ENCODE measurements at places on chromosomes 7 and 10.

DNA sequence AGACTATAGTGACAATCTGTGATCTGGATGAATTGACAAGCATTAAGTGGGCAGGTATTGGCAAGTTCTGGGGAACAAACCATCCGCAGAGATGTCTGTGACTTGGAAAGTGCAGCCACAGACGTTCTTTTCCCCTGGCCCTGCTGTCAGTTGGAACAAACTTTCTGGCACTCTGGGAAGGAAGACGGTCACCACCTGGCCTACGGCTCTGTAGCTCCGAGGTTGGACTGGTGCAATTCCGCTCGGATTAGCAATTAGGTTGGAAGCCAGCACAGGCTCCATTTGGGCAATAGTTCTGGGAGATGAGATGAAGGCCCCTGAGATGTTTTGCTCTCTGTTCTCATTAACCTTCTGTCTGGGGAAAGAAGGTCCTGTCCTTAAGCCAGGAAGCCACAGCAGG, 437.5 kb downstream of the CALN1 start:
- no peak for DNase-seq

DNA sequence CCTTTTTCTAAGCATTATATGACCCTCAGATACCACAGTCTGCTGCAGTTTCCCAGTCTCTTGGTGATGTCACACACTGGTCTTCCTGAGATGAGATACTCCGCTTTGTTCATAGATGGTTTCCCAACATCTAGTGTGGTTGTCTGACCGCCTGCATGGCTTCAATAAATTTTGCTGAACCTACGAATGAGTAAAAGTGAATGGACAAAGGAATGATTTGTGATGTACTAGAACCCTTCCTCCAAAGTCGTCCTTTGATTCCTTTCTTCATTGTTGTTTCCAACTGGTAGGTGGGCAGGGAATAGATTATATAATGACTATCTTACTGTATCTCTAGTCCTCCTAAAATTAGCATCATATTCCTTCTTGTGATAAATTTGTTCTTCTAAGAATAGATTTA, 82.5 kb downstream of the SLC35B4 start:
- no peak for DNase-seq

DNA sequence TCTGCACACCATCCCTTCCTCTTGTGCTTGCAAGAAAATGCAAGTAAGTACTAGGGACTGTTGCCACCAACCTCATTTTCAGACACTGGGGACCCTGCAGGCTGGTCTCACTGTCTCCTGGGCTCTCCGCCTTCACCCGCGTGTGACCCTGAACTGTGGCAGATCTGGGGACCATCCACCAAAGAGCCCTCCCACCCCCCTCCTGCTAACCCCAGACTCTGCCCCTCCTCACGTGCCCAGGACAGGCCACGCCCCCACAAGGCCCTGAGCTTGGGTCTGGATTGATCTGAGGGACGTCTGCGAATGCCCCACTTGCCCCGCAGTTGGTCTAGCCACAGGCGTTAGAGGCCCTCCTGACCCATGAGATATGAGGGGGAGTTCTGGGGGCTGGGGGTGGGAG, 8.1 kb downstream of the CNPY1 start:
- DNase-seq = no peak

GRCh38 chr7:34165466-34165865, 260.1 kb downstream of the BMPER start:
- DNase-seq = no peak

GRCh38 chr7:11430112-11430511, 401.9 kb downstream of the THSD7A start:
- no peak for DNase-seq

GRCh38 chr7:111833466-111833865, 271.2 kb upstream of the IMMP2L start:
- no peak for DNase-seq

DNA sequence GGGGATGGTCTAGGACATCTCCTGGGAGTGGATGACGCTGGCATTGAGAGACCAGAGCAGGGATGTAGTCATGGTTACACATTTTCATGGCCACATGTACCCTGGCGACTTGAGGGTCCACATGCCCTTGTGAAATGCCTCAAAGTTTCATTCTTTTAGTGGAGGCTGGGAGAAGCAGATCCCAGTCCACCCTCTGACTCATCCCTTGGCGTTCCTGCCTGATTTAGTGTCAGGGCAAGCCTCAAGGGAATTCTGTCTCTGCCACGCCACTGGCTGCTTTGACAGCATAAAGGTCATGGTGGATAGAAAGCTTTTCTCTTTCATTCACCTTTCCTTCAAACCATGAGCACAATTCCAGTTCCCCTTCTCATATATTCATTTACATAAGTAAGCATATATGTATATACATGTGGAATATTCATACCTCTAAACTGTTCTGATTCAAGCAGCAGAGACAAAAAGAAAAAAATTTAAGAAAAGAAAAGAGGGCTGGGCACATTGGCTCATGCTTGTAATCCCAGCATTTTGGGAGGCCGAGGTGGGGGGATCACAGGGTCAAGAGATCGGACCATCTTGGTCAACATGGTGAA, 21.8 kb upstream of the KIF5B start:
- no peak for DNase-seq

- DNase-seq = no peak
Measured at GRCh38 chr7:90349305-90349704, 2.8 kb downstream of the GTPBP10 start.

DNA sequence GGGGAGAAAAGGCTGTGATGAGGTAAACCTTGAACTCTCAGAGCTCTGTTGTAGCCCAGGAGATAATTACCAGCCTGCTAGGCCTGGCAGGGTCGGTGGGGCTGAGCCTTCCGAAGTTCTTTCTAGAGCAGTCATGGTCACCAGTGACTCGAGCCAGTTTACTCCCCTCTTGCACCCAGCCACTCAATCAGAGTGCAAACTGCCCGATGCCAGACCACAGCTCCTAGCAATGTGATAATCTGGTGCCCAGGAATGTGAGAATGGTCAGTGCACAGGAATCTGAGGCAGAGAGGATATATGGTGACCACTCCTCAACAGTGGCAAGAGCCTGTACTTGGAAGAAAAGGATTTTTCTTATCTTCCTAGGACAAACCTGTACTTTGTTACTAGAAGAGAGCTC, 46.4 kb upstream of the KMT2E start:
- no peak for DNase-seq

DNA sequence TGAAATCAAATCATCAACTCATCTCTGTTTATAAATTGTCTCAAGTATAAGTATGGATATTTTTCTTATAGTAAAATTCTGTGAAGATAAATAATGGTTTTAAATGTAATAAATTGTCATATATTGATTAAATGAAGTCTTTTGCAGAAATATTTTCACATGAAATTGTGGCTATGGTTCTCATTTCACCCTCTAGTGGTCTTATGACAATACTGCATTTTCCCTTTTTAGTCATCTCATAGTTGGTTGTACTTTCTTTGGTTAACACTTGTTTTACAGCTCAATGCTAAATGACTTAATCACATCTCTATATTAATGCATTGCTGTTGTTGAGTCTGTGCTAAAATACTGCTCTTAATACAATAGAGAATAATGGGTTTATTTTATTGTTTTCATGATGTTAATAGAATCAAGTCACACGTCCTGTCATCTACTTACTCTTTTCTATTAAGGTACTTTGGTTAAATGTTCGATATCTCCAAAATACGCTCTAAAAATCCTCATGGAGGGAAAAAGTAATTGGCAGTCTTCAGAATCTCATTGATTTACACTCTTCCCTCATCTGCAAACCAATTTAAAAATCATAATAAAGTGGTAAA, 38.0 kb upstream of the CACNA2D1 start:
- DNase-seq = no peak

DNA sequence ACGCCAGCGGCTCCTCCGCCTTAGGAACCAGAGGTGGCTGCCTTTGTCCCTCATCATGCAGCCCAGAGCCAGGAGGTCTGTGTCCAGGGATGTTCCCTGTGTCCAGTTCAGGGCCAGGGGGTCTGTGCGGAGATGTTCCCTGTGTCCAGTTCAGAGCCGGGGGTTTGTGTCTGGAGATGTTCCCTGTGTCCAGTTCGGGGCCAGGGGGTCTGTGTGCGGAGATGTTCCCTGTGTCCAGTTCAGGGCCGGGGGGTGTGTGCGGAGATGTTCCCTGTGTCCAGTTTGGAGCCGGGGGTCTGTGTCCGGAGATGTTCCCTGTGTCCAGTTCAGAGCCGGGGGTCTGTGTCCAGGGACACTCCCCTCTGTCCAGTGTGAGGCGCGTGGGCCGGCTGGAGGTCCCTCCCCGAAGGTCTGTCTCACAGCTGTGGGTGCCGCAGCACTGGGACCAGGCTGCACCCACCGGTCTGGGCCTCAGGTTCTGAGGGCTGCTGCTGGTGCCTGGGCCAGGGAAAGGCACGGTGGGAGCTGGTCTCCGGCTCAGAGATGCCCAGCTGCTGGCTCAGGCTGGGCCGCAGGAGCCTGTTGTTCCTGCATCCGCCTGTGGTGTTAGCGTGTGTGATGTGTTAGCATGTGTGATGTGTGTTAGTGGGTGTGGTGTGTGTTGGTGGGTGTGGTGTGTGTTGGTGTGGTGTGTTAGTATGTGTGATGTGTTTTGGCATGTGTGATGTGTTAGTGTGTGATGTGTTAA, 67.9 kb upstream of the CFAP46 start:
- no peak for DNase-seq

DNA sequence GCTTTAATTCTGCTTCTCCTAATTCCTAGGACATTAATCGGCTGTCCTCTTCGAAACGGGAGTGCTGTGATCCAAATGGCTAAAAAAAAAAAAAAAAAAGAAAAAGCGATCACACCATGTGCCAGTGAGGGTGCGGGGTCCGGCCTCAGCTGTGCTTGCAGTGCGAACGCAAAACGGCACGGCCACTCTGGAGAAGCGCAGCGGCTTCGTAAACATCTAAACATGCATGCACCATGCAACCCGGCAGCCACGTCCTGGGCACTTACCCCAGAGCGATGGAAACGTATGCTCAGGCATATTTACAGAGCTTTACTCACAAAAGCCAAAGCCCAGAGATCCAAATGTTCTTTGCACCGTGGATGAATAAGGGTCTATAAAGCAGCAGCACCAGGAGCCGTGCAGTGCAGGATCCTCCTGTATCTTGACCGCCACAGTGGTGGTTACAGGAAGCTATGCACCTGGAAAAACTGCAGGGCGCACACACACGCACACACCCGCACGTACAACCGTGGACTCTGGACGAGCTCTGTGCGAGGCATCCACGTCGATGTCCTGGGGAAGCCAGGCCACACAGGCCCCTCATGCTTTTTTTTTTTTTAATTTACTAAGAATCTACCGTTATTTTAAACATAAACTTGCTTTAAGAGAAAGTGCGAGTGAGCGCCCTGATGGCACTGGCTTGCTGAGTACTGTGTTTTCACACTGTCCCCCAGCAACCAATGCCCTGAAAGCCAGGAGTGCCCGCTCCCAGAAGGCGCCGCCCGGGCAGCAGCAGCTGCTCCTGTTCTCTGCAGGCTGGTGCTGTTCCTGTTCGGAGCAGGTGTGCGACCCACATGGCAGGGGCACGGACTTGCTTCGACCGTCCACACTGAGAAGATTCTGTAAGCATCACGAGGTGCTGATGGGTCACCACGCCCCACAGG, 25.0 kb downstream of the GPER1 start:
- no peak for DNase-seq

DNA sequence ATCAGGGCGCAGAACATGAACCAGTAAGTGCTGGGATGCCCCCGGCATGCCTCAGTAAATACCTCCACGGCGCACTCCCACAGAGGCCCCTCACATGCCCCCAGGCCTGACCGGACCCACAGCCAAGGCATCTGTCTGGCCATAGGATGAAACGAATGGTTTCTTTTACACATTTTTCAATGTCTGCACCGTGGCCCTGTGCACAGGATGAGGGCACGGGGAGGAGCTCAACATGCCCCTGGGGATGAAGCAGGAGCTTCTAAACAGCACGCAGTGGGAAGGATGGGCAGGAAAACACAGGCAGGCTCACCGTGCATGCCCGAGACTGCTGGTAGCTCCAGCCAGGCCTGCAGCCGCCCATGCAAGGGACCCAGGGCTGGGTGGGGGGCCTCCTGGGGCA, 283.3 kb downstream of the TNS3 start:
- no peak for DNase-seq

- DNase-seq = no peak
Measured at GRCh38 chr10:131772441-131772840, 128.4 kb upstream of the PPP2R2D start.

- DNase-seq = no peak
Measured at GRCh38 chr7:84490661-84491060, 296.1 kb upstream of the SEMA3A start.

- no peak for DNase-seq
Measured at GRCh38 chr10:8921568-8921967, 867.1 kb downstream of the GATA3 start.

- DNase-seq = no peak
Measured at GRCh38 chr10:100229819-100230422, 525 bp upstream of the CHUK start.
